HT-29 (cell line): ENCODE measurements at places on chromosomes 16 and 17. TPM values are rescaled to one million over a fixed set of nuclear protein-coding genes. Genes with fewer than 3 reads are reported as not detected.
A peak's percentile ranks its signal among the peaks of the same experiment; 100 is the strongest.

DNA sequence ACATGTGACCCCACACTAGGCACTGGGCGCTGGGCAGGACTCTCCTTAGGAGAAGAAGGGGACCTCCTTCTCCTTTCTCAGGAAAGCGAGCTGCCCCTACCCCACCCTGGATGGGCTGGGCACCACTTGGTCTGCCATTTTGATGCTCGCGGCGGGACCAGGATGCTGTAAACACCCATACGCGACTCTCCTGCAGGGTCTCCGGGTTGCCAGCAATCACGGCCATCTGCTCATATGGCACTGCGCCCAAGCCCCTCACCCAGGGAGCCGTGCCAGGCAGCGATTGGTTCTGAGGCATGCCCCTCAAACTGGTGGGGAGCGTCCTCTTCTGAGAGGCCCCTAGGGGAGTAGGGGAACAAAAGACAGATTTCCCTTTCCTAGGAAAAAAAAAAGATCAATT lies 99.0 kb downstream of the C16orf78 start:
- DNase-seq = no peak

- peak; percentile 10 for DNase-seq
Measured at GRCh38 chr17:49494986-49495841, at the start of gene NGFR. Gene NGFR (plus strand): TSS chr17:49495293. CDS start chr17:49495418, 125 bp downstream.

GRCh38 chr17:9364837-9365430 lies 210.7 kb downstream of the STX8 start:
- DNase-seq = no peak

- peak; percentile 24 for DNase-seq
Measured at GRCh38 chr17:3659541-3660111, 8.8 kb downstream of the TAX1BP3 start.

DNA sequence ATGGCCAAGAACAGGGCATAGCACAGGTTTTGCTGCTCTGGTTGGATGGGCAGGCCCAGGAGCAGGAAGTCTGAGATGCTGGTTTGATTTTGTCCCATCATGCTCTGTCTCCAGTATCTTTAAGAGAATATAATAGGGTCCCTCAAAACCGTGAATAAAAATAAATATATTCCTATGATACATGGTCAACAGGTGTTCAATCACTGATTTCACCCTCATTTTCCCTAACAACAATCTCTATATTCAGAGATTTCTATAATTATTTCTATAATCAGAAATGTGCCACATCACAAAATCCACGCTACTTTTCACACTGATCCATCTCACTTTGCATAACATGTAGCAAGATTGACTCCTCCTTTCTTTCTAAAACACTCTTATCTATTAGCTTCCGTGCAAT lies at the start of gene OR1E2:
OR1E2 (minus strand) TSS at position 101 of the 400 bp plus-strand sequence; CDS start at position 101, 0 bp downstream.
- DNase-seq = no peak

- DNase-seq = no peak
Measured at GRCh38 chr17:14428648-14429029, 127.8 kb downstream of the HS3ST3B1 start.

DNA sequence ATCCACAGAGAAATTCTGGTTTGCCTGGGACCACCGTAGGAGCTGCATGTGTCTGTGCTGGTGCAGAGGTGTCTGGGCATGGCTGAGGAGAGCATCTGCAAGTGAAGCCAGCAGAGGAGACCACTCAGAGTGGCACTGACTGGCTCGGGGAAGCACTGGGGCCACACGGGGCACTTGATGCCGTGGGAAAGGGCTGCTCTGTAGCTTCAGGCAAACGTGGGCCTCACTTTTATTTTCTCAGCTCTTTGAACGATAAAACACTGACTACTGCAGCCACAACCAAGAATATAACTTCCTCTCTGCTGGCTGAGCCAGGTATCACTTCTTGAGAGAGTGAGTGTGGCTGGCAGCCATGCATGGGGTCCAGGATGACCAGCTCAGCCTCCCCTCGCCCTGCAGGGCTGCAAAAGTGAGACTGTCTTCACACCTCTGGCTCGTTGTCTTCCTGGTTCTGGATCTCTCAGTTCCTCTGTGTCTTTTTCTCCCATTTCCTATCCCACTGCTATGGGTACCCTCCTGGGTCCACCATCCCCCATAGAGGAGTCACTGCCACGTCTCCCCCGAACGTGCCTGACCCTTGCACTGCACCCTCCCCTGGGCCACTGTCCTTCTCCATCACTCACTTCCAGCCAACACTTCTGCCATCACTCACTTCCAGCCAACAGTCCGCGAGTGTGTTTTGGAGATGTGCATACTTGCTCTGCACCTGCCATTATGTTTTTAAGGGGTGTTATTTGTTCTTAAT lies 201.4 kb upstream of the CHMP6 start:
- DNase-seq = no peak

- no peak for DNase-seq
Measured at GRCh38 chr17:57067162-57067561, 17.9 kb upstream of the AKAP1 start.

DNA sequence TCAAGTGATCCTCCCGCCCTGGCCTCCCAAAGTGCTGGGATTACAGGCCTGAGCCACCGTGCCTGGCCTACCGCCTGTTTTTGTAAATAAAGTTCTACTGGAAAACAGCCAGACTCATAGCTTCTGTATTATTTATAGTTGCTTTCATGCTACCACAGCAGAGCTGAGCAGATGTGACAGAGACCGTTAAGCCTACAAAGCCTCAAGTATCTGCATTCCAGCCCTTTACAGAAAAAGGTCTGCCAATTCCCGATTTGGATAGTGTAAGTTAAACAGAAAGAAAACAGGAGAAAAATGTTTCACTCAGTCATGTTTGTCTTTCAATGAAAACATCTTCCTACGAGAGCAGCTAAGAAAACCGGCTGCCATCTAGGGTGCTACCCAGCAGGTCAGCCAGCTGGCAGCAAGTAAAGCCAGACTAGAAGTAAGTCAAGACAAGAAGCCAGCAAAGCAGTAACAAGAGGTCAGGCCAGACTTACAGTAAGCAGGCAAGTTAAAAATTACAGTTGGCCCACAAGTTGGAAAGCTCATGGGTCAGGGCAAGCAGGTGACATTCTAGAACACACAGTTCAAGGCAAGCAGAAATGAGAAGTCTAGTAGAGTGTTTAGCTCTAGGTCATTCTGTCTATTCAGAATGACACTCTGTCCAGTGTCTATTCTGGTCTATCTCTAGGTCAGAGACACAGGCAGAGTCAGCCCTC lies 17.7 kb downstream of the NCBP3 start:
- DNase-seq = no peak

- DNase-seq = no peak
Measured at GRCh38 chr17:76640550-76641380, 2.8 kb downstream of the ST6GALNAC1 start.

DNA sequence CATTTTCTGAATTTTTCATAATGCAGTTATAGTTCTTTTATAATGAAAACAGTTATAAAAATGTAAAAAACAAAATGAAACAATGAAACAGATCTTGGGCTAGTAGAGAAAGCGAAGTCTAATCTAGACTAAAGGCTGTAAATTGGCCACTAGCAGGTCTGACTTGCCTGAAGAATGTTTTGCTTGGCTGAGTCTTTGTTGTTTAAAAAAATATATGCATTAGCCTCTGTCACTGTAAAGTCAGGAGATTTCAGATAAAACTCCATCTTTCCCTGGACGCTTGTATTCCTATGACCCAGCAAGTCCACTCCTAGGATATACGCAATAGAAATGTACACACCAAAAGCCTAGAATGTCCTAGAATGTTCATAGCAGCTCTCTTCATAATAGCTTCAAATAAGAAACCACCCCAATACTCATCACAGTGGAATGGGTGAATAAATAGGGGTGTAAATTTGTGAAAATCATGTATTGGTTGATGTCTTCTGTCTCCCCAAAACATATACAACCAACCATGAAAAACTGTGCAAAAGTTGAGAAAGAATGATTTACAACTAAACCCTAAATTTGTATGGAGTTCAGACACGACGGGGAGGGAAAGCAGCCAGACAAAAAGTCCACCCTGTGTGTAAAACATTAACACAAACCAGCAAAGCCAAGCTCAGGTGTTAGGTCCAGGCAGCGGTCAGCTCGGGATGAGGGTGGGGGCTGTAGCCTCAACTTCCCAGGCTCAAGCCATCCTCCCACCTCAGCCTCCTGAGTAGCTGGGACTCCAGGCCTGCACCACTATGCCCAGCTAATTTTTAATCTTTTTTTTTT lies 37.7 kb upstream of the MEAK7 start:
- no peak for DNase-seq

DNA sequence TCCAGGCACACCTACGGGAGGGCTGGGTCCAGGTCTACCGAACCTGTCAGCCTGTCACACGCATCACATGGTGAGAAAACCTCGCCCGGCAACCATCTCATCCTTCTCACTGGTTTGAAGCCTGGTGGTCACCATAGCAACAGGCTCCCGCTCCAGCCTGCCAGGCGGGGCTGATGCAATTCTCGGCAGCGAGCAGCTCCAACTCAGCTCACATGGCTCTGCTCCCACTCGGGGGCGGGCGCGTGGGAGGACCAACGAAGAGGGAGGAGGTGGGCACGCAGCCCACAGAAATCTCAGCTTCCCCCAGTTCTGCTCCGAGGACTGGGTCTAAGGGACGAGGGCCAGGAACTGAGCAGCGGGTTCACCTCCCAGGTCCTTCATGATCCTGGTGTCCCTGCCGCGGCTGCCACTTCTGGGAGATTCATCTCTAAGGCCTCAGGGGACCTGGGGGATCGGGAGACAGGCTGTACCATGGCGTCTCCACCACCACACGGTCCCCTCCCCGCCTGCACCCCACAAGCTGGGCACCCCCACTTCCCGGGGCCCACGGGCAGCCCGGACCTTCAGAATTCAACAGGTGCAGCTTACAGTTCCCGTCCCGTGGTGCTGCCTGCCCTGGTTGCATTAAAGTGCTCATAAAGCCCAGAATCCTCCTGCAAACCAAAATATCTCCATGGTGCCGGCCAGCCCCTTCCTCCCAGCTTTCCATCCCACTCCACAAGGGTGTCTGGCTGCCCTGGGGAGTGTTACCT lies 25.8 kb downstream of the ABR start:
- peak; percentile 13 for DNase-seq

The B4GALNT2 gene
- total RNA-seq = 0.18 TPM in 1 of 2 replicates, not detected in the other

The ZP2 gene
- not detected in 2 replicates for total RNA-seq

The KRTAP3-1 gene
- not detected in 2 replicates for total RNA-seq

The KLHL10 gene
- not detected in 2 replicates for total RNA-seq

The SECTM1 gene
- total RNA-seq = 2.9 and 3.2 TPM in 2 replicates

The PPM1D gene
- 11.3 and 13.1 TPM in 2 replicates for total RNA-seq
